ENCODE measurements at places on chromosomes 3 and 15. TPM values are rescaled to one million over a fixed set of nuclear protein-coding genes. Genes with fewer than 3 reads are reported as not detected.

DNA sequence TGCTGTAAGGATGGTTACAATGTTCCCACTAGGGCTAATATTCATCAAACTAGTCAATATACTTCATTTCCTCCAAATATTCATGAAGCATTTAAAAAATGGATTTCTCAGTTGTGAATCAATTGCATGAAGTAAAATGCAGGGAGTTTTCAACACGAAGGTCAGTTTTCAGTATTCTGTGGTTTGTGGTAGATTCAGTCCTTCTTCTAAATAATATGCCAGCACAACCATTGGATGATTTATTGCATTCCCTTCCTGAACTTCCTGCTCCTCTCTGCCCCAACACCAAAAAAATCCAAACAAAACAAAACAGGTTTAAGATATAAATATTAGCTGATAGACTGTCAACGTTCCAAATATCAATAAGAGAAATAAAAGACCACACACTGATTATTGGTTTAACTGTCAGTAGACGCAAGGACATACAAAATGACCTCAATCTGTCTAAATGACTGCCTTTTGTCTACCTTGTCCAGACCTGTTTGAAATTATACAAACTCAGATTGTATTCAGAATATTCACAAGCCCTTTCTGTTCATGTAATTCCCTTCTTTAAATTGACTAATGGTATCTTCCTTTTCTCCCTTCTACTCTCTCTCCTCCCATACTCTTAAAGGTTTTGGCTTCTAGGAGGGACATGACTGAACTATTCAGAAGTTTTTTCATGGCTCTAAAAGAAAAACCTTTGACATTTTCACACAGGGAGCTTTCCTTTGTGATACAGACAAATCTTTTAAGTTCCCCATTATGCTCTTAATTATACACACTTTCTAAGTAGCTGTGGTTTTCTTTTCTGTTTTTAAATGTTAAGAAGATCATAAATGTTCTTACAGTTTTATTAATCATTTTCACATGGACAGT, 92.6 kb upstream of the STT3B start:
- no peaks in the 10 kb centered on the region for H3K4me1 ChIP-seq
- no peak for DNase-seq
- H3K27me3 ChIP-seq, result no peaks in the 10 kb centered on the region
- H3K36me3 ChIP-seq, result no peaks in the 10 kb centered on the region

DNA sequence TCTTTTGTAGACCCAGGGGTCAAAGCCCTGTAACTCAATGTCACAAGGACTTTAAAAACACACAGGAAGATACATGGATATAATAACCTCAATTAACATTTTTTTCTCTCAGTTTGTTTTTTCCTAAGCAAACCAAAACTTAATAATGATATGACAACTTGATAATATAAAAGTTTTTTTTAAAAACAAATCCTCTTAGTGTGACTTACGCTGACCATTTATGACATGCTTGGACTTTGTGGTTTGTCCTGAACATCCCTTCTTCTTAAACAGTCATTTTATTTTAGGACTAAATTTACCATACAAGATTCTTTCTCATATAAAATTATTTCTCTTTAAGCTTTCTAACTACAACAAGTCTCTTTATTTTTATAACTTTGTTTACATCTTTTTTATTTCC, 25.4 kb upstream of the FAM3D start:
- no peak overlapping the region for H3K27ac ChIP-seq
- H3K4me3 ChIP-seq, result no peak overlapping the region
- no peaks in the 10 kb centered on the region for H3K36me3 ChIP-seq
- no peak for DNase-seq

- no peaks in the 10 kb centered on the region for H3K36me3 ChIP-seq
- no peak for DNase-seq
- no peak overlapping the region for H3K27ac ChIP-seq
Observed at GRCh38 chr15:52856286-52856685, 66.2 kb upstream of the ONECUT1 start.

GRCh38 chr15:90286678-90287077, 21.2 kb downstream of the NGRN start:
- H3K36me3 ChIP-seq, result no peaks in the 10 kb centered on the region
- no peaks in the 10 kb centered on the region for H3K4me1 ChIP-seq
- no peak for DNase-seq
- H3K4me3 ChIP-seq, result no peak overlapping the region
- H3K27ac ChIP-seq, result no peak overlapping the region
- H3K27me3 ChIP-seq, result no peaks in the 10 kb centered on the region

Gene TEX264
- 35.3 TPM for total RNA-seq

DNA sequence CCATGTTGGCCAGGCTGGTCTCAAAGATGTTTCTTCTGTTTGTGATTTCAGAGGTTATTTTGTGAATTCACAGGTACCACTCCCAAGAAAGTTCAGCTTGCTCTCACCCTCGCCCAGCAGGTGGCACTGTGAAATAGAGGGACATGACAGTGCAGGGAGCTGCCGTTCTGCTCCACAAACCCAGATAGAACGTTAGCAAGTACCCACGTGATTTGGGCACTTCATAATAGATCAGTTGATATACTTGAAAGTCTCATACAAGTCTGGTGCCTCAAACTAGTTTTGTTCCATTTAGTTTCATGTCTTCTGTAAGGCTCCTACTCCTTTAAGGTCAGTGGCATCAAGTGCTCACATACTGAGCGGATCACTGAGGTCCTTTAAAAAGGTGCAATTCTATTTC, 45.5 kb downstream of the FILIP1L start:
- no peak overlapping the region for H3K27ac ChIP-seq
- no peaks in the 10 kb centered on the region for H3K27me3 ChIP-seq
- no peaks in the 10 kb centered on the region for H3K36me3 ChIP-seq
- no peak overlapping the region for H3K4me3 ChIP-seq
- peak; percentile 72 for DNase-seq

DNA sequence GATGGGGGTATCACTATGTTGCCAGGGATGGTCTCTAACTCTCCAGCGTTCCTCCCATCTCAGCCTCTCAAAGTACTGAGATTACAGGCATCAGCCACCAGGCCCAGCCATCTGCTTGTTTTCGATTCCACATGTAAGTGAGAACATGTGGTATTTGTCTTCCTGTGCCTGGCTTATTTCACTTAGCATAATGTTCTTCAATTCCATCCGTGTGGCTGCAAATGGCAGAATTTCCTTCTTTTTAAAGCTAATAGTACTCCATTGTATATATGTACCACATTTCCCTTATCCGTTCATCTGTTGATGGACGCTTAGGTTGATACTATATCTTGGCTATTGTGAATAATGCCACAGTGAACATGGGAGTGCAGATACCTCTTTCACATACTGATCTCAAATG, 70.6 kb downstream of the ASB7 start:
- no peak for DNase-seq
- H3K27ac ChIP-seq, result no peak overlapping the region
- no peaks in the 10 kb centered on the region for H3K36me3 ChIP-seq
- H3K4me1 ChIP-seq, result no peaks in the 10 kb centered on the region

Gene RPS27L
- total RNA-seq, result 33.5 TPM

DNA sequence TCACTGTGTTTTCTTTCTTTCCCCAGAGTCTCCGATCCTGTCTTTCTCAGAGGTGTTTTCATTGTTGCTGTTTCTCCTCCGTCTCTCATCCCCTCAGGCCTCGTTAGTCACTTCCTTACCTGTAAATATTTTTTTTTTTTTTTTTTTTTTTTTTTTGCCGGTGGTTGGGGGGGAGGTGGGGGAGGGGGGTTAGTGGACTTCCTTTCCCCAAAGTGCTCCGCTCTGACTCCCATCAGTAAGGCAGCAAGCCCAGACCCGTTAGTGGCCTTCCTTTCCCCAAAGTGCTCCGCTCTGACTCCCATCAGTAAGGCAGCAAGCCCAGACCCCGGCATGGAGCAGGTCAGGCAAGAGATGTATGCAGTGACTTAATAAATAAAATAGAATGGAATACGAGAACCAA, 97.1 kb upstream of the TNFAIP8L3 start:
- no peak for DNase-seq
- no peaks in the 10 kb centered on the region for H3K36me3 ChIP-seq
- H3K27me3 ChIP-seq, result no peaks in the 10 kb centered on the region
- H3K4me1 ChIP-seq, result no peaks in the 10 kb centered on the region
- no peak overlapping the region for H3K27ac ChIP-seq

Data from uterus (tissue), 4 donors.